Immature natural killer cell (primary cell): ENCODE measurements at places on chromosomes 3 and 15.

DNA sequence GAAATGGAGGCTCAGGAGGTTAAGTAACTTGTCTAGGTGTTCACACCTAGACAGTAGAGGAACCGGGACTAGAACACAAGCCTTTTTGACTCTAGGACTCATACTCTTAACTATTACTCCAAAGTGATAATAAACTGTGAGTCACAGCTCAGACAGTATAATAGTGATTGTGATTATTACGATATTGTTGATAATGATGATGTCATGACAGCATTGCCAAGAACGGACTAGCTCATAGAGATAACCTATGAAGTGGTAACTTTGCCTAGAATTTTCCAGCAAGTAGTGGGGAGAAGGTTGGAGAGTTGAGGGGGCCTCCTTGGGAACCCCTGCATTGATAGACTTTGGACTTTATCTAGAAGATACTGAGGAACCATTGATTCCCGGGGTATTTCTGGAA is 34.0 kb downstream of the STARD5 start:
- H3K27me3 ChIP-seq, result peaks cover 4% of the 10 kb centered on the region
- H3K4me3 ChIP-seq, result no peak overlapping the region
- H3K27ac ChIP-seq, result no peak overlapping the region
- DNase-seq, result no peak
- H3K36me3 ChIP-seq, result peaks cover 7% of the 10 kb centered on the region

DNA sequence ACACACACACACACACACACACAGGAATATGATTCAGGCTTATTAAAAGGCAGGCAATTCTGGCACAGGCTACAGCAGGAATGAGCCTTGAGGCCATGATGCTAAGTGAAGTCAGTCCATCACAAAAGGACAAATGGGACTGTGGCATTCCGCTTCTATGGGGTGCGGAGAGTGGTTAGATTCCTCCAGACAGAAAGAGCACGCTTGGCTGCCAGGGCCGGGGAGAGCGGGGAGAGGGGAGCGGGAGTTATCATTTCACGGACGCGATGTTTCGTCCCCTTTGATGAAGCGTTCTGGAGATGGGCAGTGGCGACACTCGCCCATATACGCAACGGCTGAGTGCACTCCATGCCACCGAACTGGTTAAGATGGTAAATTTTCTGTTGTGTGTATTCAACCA is 58.5 kb upstream of the FAM174B start:
- H3K27me3 ChIP-seq, result peaks cover 3% of the 10 kb centered on the region
- H3K4me3 ChIP-seq, result peak overlapping the region; percentile 75
- no peak overlapping the region for H3K27ac ChIP-seq

DNA sequence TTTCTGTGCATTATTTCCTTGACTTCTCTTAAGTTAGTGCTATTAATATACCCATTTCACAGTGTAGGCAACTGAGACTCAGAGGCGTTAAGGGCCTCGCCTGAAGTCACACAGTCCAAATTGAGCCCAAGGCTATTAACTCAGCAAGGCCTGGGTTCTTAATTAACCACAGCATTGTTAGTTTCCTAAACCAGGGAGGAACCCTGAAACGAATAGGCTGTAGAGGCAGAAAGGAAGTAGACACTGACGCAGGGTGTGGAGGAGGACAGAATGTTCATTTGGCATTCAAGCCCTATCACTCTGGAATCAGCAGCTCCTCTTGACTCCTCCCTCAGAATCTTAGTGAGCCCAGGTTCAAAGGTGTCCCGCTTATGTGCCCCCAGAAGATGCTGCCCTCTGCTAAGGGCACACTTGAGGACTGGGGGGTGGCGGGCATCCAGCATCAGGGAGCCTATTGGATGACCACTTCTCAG is 13.9 kb downstream of the ARHGEF3 start:
- peak overlapping the region; percentile 86 for H3K4me3 ChIP-seq
- H3K27me3 ChIP-seq, result peaks cover 2% of the 10 kb centered on the region
- peak overlapping the region; percentile 89 for H3K27ac ChIP-seq
- H3K36me3 ChIP-seq, result peaks cover 23% of the 10 kb centered on the region

DNA sequence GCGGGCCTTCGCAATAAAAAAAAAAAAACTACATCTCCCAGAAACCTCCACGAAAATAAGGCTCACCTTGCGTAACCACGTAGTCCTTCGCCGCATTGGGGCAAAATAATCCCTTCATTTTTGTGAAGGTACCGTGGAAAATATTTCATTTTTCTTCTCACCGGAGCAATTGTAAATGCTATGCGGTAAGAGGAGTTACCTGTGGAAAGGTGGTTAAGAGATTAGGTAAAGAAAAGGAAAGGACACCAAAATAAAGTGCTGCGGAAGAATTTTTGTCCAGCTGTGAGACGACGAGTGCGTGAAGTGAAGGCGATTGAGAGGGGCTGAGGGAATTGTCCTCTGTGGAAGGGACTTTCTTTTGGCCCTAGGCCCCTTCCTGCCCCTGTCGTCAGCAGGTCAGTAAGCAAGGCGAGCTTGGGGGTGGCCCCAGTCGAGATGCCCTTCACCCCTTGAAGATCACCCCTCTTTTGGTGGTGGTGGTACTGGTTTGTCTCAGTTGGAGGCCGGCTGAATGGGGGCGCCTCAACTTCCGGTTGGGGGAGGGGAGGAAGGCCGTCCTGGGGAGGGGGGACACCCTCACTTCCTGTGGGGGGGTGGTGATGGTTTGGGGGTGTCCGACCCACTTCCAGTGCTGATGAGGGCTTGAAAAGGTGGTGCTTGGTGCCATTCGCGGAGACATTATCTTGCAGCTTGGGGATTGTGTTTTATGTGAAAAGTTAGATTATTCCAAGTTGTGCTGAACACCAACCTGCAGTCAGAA is at the start of gene HMG20A:
HMG20A (plus strand) TSS at position 279 of the 760 bp plus-strand sequence. CDS start 37,520 bp downstream, outside the sequence.
- H3K27ac ChIP-seq, result peak within 1 kb of the TSS; percentile 99
- H3K4me3 ChIP-seq, result peak within 1 kb of the TSS; percentile 98
- DNase-seq, result no peak
- no peaks in the 10 kb centered on the region for H3K36me3 ChIP-seq
- peaks cover 54% of the 10 kb centered on the region for H3K4me1 ChIP-seq

- no peak for DNase-seq
- no peaks in the 10 kb centered on the region for H3K4me1 ChIP-seq
- H3K4me3 ChIP-seq, result no peak overlapping the region
- no peaks in the 10 kb centered on the region for H3K36me3 ChIP-seq
- H3K27me3 ChIP-seq, result no peaks in the 10 kb centered on the region
- H3K27ac ChIP-seq, result no peak overlapping the region
Measured at GRCh38 chr3:105579439-105579838, 212.7 kb downstream of the ALCAM start.

- DNase-seq, result no peak
- H3K27ac ChIP-seq, result no peak overlapping the region
- H3K4me1 ChIP-seq, result no peaks in the 10 kb centered on the region
- no peaks in the 10 kb centered on the region for H3K36me3 ChIP-seq
- H3K27me3 ChIP-seq, result peaks cover 6% of the 10 kb centered on the region
Measured at GRCh38 chr3:134075568-134075825, 45.8 kb upstream of the SLCO2A1 start.

DNA sequence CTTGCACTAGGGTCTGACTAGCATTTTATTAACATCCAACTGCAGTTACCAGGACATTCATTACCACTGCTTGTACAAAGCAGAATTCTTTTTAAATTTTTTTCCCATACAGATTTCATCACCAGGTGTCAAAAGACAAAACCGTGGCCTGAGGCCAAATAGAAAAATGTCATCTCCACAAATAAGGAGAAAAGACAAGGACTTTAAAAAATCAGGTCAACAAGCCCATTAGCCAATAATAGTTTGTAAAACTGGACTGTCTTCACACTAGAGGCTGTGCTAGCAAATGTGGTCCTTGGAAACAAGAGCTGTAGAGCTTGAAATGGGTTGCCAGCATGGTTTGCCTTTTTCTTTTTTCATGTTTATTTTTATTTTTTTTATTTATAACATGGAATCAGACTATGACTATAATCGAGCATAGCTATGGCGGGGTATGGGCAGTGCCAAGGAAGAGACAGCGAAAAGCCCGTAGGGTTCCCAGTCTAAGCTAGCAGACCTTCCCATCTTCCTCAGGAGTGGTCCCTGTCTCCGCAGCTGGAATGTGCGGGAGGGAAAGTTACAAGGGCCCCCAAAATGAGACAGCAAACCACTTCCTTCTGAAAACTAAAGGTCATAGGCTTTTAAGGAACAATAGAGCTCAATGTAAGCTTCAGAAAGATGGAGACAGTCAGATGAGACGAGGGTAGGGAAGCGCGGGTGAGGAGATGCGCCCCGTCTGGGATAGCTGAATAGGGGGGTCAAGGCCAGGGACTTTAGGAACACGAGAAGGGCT is 1.5 kb downstream of the PTPN9 start:
- peaks cover 2% of the 10 kb centered on the region for H3K27me3 ChIP-seq
- H3K4me3 ChIP-seq, result peak overlapping the region; percentile 91
- H3K4me1 ChIP-seq, result peaks cover 42% of the 10 kb centered on the region
- DNase-seq, result peak; percentile 2

DNA sequence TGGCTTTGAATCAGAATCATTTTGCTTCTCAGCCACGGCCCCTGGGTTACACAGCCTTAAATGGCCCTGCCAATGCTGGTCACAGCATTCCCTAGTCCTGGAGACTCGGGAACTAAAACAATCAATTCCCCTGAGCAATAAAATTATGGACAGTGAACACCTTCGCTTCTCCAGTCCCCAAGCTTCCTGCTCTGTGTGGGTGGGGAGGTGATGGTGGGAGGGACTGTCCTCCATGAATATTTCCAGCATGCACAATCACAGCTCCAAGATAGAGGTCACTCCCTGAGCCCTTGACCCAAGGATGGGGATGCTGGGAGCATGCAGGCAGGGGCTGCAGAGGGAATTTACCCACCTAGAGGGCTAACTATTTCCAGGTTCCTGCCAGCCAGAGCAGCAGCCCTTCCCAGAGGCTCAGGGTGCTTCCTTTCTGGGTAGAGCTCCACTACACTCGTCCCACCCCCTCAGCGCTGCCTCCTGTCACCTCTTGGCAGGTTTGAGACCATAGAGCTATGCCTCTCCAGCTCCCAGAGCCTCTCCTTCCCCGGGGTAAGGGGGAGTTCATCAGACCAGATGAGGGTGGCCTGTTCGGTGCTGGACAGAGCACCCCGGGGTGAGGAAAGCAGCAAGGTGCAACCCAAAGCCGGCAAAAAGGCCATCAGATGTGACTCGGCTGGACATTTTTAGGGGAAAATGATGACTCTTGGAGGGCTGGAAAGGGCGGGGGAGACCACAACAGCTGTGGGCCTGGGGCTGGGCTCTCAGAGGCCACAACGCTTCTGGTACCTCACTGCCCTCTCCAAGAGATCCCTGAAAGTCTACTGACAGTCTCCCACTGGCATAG is 14.5 kb upstream of the CCDC33 start:
- peaks cover 11% of the 10 kb centered on the region for H3K27me3 ChIP-seq
- no peak overlapping the region for H3K4me3 ChIP-seq
- no peak overlapping the region for H3K27ac ChIP-seq
- H3K4me1 ChIP-seq, result no peaks in the 10 kb centered on the region

DNA sequence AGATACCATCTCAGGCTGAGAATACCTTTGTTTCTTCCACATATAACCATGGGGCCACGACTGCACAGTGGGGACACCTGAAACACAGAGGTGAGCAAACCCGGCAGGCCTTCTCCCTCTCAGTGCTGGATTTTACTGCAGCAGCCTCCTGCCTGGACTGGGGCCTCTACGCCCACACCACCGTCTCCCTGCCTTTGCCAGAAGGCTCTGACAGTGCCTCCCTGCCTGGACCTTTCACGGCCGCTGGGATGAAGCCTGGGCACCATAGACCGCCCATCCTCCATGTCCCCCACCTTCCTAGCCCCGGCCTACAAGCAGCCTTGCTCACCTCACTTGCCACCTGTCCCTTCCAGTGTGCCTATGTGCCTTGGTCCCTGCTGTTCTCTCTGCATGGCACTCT is 214.3 kb downstream of the NFKBIZ start:
- DNase-seq, result no peak
- peaks cover 11% of the 10 kb centered on the region for H3K4me1 ChIP-seq
- H3K36me3 ChIP-seq, result no peaks in the 10 kb centered on the region
- no peak overlapping the region for H3K4me3 ChIP-seq
- H3K27me3 ChIP-seq, result peaks cover 2% of the 10 kb centered on the region

DNA sequence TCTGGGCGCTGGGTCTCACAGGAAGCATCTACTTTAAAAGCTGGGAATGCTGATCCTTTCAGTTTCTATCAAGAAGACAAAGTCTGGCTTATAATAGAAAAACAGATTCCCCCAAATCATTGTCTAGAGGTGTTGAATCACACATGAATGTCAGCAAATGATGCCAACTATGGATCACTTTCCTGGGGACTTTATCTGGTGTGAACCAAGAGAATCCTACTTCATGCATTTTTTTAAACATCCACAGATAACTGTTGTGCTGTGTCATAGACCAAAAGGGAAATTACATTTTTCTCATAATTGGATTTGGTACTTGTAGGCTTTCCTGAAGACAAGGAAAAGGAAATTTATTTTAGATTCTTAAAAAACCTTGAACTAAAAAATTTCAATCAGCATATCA is 132.7 kb downstream of the CD47 start:
- H3K27me3 ChIP-seq, result peaks cover 1% of the 10 kb centered on the region
- DNase-seq, result no peak
- H3K36me3 ChIP-seq, result no peaks in the 10 kb centered on the region
- H3K4me3 ChIP-seq, result no peak overlapping the region
- H3K27ac ChIP-seq, result no peak overlapping the region

DNA sequence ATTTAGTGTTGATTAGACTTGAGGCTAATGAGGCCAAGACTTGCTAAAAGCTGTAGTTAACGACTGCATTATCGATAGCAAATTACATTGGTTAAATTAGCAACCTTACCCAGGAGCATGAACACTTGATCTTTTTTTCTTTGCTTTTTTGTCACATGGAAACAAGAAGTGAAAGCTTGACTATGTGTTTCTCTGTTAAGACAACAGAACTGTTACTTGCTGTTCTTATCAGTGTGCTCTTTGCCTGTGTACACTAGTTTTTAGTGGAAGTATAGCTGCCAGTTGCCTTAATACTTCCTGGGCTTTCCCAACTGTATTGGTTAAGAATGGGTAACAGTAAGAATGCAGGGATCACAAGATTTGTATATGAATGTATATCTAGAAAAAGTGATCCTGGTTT is 625.5 kb downstream of the NAALADL2 start:
- no peaks in the 10 kb centered on the region for H3K4me1 ChIP-seq
- H3K27ac ChIP-seq, result no peak overlapping the region
- no peaks in the 10 kb centered on the region for H3K36me3 ChIP-seq
- no peaks in the 10 kb centered on the region for H3K27me3 ChIP-seq
- DNase-seq, result no peak

DNA sequence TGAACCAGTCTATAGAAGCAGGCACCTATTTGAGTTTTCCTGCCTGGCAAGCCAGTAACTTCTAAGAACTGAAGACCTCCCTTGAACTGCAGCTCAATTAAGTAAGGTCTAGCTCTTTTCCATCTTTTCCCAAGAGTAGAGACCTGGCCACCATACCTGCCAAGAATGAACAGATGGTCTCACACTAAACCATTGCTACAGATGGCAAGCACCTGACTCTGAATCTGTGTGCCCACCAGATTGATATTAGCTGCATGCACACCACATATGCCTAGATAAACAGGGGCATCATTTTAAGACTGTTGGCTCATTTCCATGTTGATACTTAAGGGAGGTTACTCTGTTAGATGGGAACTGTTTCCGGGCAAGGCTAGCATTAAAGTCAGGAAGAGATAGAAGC is 34.8 kb upstream of the GSK3B start:
- no peak for DNase-seq
- H3K27me3 ChIP-seq, result no peaks in the 10 kb centered on the region
- no peaks in the 10 kb centered on the region for H3K4me1 ChIP-seq
- no peak overlapping the region for H3K27ac ChIP-seq
